D721Med (cell line): ENCODE measurements at places on chromosomes 12 and 14.

- DNase-seq = no peak
Observed at GRCh38 chr14:51012055-51012454, 67.8 kb upstream of the PYGL start.

- no peak for DNase-seq
Observed at GRCh38 chr14:54329082-54329695, 67.6 kb upstream of the CDKN3 start.

DNA sequence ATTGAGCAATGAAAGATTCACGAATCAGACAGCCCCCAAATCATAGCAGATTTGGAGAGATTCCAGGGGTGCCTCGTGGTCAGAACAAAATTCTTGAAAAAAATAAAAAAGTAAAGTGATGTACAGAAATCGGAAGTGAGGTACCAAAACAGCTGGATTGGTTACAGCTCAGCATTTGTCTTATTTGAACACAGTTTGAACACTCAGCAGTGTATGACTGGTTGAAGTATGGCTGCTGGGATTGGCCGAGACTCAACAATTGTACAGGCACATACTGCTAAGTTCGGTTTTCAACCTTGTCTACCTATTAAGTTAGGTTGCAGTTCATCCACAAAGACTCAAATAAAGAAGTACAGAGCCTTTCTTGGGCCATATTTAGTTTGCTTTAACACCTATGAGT is 865.4 kb upstream of the TMEM132C start:
- DNase-seq = no peak

DNA sequence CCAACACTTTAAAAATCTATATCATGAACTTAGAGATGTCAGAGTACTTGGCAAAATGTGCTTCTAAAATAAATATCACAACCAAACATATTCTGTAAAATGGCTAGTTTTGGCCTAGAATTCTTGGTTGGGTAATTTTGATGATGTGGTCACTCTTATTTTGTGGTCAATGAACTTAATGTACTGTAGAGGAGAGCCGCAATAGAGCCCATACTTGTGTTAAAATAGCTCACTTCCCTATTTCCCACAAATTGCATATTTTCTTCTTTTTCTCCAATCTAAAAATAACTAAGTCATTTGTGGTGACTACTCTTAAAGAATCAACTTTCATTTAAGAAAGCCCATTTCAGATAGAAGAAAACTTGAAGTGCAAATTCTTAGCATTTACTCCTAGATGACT is 619.4 kb downstream of the CCER1 start:
- DNase-seq = no peak

- no peak for DNase-seq
Observed at GRCh38 chr14:51182131-51182565, 57.9 kb upstream of the TMX1 start.

GRCh38 chr12:108449478-108449877 is 65.6 kb upstream of the FICD start:
- DNase-seq = no peak

DNA sequence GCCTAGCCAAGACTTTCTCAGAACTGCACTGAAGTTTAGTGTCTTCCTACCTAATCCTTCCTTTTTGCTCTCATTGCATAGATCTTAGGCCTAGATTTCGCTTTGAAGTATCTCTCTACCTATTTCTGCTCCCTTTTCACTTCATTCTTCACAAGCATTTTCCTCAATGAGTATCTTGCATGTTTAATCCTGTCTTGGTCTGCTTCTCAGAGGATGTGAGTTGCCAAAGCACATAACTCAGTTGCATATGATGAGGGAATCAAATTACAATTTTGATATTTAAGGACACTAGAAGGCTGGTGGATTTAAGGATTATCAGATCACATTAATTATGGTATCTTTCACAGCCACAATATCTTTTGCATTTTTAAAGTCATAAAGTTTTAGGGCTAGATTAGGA is 195.5 kb upstream of the DAAM1 start:
- DNase-seq = no peak

DNA sequence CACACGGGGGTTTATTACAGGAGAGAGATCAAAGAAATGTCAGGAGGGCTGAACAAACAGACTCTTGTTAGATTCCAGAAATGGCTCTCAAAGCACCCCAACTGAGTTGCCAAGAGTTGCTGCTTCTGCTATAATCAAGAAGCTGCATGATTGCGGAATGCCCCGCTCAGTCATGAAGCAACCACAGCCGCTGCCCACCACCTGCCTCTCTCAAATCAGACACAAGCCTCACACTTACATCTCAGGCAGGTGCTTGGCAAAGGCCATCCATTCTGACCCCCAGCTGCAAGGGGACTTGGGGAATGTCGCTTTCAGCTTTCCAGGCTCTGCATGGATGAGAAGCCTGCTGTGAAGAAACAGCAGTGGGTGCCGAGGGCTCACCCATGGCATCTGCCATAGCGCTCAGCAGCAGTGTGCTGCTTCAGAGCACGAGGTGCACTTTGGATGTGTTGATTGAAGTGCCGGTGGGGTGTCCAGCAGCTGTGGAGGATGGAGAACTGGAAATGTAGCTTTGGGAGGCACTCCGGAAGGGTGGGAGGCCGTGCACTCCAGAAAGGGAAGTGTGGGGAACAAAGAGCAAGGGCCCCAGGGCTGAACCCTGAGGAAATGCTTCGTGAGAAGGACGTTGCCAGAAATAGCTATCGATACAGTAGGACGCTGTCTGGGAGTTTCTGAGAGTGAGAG is 37.7 kb downstream of the LRRC74A start:
- no peak for DNase-seq

GRCh38 chr12:84416626-84417025 is 496.0 kb downstream of the SLC6A15 start:
- no peak for DNase-seq

GRCh38 chr12:117789195-117789912 is 179.4 kb downstream of the KSR2 start:
- no peak for DNase-seq

DNA sequence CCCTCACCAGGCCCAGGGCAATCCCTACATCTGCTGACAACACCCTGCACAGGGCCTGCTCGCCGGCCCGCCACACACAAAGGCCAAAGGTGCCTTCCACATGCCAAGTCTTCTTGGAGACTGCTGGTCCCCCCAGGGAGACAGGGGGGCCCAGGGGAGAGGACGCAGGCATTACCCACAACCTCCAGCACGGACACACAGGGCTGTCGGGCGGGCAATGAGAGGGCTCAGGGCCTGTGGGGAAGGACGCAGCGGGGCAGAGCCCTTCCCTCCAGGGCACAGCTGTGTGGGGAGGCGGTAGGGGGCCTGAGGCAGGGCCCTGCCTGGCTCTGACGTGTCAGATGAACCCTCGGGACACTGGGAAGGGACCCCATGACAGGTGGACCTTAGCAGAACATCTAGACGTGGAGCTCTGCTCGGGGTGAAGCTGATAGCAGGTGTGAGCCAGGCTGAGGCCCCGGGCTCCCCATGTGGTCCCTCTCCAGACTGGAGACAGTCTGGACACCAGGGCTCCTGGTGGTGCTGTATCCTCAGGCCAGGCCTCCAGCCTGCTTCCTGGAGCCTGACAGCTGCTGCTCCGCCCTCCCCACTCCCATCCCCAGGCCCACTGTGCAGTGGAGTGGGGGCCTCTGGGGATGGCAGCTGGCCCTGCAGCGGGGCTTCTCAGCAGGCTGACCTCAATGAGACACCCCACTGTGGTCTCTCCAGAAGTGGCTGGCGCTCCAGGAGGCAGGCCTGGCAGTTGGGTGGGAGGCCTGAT is 31.6 kb upstream of the NUDT14 start:
- DNase-seq = no peak

- no peak for DNase-seq
Observed at GRCh38 chr12:110037315-110037714, 11.0 kb downstream of the C12orf76 start.

DNA sequence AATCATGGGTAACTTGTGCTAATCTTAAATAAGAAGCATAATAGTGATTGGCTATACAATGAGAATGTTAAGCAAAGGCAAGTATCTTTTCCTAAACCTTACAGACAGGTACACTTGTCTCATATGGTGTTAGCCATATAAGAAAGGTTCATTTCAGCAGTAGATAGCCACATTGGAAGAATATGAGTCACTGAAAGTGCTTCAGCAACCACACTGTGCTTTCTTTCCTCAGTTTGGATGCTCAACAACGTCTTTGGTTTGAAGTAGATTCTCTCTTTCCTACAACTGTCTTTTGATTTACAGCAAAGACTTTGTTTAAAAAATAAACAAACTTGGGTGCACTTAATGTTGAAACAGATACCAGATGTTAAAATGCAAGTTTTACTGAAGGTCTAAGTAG is 8.9 kb downstream of the DDHD1 start:
- DNase-seq = no peak

- peak; percentile 20 for DNase-seq
Observed at GRCh38 chr14:57486767-57487379, 6.8 kb downstream of the CCDC198 start.

GRCh38 chr12:124687174-124687902 is 119.9 kb upstream of the NCOR2 start:
- no peak for DNase-seq

DNA sequence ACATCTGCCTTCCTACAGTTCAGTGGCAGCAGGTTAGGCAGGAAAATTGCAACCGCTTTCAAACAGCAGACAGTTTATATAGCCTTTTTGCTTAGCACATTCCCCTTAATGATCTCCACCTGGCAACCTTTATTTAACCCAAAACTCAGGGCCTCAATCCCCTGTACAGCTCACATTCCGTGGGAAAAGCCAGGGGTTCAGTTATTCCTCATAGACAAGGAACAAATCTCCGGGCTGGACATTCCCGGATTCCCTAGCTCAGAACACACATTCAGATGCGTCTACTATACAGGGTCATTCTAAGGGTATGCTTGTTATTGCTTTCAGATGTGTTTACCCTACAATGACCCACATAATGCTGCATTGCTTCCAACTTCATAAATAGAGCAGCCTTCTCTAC is 73.8 kb upstream of the DCN start:
- DNase-seq = no peak

- no peak for DNase-seq
Observed at GRCh38 chr12:52413202-52413601, 7.1 kb upstream of the KRT82 start.

- no peak for DNase-seq
Observed at GRCh38 chr12:67594888-67595287, 53.7 kb upstream of the DYRK2 start.

DNA sequence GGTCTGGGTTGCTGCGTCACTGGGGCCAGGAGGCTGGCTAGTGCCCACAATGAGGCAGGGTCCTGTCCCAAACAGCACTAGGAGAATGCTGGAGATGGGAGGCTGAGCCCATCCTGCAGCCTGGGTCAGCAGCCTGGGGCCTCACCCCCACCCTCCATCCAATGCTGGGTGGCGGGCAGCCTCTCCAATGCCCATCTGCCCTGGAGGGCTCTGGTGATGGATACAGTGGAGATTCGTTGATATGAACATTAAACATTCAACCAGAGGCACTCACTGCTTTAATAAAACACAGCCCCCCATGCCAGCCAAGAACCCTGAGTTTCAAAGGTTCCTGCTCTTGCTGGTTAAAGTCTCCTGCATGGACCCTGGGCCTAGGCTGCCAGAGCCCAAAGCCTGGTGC is 19.5 kb upstream of the HHIPL1 start:
- no peak for DNase-seq
